ENCODE measurements at places on chromosomes 2 and 18. TPM values are rescaled to one million over a fixed set of nuclear protein-coding genes. Genes with fewer than 3 reads are reported as not detected.
A peak's percentile ranks its signal among the peaks of the same experiment; 100 is the strongest.

- no peaks in the 10 kb centered on the region for H3K4me1 ChIP-seq
- DNase-seq = no peak
- H3K27me3 ChIP-seq = peaks cover 2% of the 10 kb centered on the region
- H3K27ac ChIP-seq = no peak overlapping the region
Measured at GRCh38 chr2:224145751-224146355, 106.8 kb upstream of the SERPINE2 start.

TMEM17 gene
- not detected for total RNA-seq

LYPD6 gene
- not detected for total RNA-seq

DNA sequence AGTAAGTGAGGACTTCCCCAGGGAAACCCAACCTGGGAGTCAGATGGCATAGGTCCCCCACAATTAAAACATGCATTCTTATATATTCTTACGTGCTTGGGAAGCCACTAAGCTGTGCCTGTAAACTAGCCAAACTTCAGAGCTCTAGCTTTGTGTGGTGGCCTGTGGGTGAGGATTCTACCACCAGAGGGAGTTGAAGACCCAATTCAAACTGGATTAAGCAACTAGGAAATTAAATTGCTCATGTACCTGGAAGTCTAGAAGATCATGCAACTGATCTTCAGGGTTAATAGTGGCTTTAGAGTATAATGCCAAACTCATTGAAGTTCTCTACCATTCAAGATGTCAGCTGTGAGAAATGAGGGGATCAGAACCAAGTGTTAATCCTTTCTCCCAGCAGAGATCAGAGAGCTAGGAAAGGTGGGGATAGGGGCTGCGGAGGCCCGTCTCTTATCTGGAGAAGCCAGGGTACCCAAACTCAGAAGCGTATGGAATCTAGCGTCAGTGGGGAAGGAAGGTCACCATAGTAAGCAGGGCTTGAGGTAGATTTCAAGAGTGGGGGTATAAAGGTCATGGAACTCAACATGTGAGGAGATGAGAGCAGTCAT is 53.2 kb upstream of the CCDC85A start:
- no peaks in the 10 kb centered on the region for H3K36me3 ChIP-seq
- no peak for DNase-seq
- no peaks in the 10 kb centered on the region for H3K4me1 ChIP-seq
- H3K4me3 ChIP-seq = no peak overlapping the region
- H3K27me3 ChIP-seq = no peaks in the 10 kb centered on the region
- H3K27ac ChIP-seq = no peak overlapping the region

DNA sequence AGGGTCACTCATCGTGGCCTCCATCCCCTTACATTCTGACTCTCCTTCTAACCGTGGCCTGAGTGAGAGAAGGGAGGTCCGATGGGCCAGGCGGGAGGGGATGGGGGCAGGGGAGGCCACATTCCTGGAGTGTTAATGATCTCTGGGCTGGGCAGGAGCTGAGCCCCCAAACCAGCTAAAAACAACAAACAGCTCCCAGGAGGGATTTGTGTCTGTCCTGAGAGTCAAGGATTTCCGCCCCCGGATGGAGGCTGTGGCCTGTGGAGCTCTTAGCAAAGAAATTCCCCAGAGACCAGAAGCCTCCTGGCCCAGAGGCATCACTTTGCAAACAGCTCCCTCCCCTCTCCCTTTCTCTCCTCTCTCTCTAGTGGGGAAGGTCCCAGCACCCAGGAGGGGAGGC is 23.5 kb downstream of the EMX1 start:
- H3K27me3 ChIP-seq = no peaks in the 10 kb centered on the region
- H3K27ac ChIP-seq = no peak overlapping the region
- no peaks in the 10 kb centered on the region for H3K4me1 ChIP-seq

DNA sequence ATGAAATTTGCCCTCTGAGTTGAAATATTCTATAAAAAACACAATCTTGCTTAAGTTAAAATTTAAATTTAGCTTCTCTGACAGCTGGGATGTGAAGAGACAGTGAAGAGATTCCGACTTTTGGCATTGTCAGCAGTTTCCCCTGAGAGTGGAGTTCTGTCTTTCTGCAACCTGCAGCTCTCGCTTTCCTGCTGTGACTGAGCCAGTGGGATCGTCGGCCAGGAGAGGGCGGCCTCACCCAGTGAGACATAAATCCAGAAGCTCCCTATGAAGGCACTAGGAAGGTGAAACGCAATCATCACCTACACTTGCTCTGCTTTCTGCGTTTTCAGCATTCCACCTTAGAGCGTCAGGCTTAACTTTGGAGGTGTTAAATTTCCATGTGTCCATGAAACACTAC is 75.4 kb upstream of the HNMT start:
- H3K36me3 ChIP-seq = no peaks in the 10 kb centered on the region
- H3K27me3 ChIP-seq = no peaks in the 10 kb centered on the region
- no peaks in the 10 kb centered on the region for H3K4me1 ChIP-seq
- no peak overlapping the region for H3K4me3 ChIP-seq

DNA sequence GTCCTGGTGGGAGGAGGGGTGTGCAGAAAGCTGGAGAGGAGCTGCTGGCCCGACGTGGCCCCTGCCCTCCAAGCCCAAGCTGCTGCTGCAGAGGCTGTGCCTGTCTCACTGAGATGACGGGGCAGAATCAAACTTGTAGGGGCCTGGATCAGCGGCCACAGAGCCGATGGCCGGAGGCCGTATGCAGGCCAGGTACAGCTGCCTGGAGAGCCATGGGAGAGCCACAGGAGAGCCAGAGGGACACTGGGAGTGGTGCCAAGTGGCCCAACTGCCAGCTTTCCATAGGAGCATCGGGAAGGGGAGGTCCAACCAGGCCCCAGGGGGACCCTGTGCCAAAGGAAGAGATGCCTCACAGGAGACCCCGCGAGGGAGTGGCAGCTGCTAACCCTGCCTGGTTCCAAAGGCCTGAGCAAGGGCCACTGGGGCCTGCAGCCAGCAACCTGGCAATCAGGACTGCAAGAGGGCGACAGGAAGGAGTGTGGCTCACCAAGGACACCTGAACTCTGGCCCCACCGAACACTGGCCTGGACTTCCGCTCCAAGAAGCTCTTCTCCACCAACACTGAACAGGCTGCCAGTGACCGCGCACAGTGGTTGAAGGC is 70.7 kb downstream of the HDAC4 start:
- H3K27me3 ChIP-seq = no peaks in the 10 kb centered on the region
- H3K36me3 ChIP-seq = no peaks in the 10 kb centered on the region
- DNase-seq = no peak
- no peak overlapping the region for H3K27ac ChIP-seq

- H3K36me3 ChIP-seq = no peaks in the 10 kb centered on the region
- H3K27ac ChIP-seq = no peak overlapping the region
- H3K4me3 ChIP-seq = no peak overlapping the region
- H3K27me3 ChIP-seq = no peaks in the 10 kb centered on the region
Measured at GRCh38 chr18:14933964-14934363, 186.0 kb downstream of the ANKRD30B start.

- no peaks in the 10 kb centered on the region for H3K27me3 ChIP-seq
- H3K4me3 ChIP-seq = no peak overlapping the region
- DNase-seq = peak; percentile 17
- H3K4me1 ChIP-seq = no peaks in the 10 kb centered on the region
- no peaks in the 10 kb centered on the region for H3K36me3 ChIP-seq
- H3K27ac ChIP-seq = no peak overlapping the region
Measured at GRCh38 chr2:147293991-147294824, 550.6 kb upstream of the ACVR2A start.

GRCh38 chr2:151206446-151206968 is 55.2 kb downstream of the RBM43 start:
- no peak overlapping the region for H3K27ac ChIP-seq
- DNase-seq = no peak
- H3K27me3 ChIP-seq = peaks cover 4% of the 10 kb centered on the region
- no peaks in the 10 kb centered on the region for H3K36me3 ChIP-seq
- no peaks in the 10 kb centered on the region for H3K4me1 ChIP-seq
- H3K4me3 ChIP-seq = no peak overlapping the region

DNA sequence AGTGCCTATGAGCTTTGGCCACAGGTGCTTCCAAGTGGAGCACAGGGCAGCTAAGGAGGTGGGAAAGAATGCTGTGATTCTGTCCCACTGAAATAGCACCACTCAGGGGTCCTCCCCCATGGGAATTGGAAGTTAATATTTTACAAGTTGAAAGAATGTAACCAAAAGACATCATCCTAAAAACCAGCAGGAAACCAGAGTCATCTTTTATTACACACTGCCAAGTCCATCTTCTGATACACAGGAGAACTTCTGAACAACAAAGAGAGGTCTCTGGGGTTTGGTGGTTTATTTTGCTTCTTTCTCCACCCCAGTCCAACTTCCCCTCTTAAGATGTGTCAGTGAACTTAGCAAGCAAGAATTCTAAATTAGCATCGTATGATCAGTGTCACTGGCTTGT is 47.7 kb downstream of the COLEC12 start:
- H3K27ac ChIP-seq = no peak overlapping the region
- H3K4me1 ChIP-seq = no peaks in the 10 kb centered on the region
- no peaks in the 10 kb centered on the region for H3K36me3 ChIP-seq
- no peaks in the 10 kb centered on the region for H3K27me3 ChIP-seq
- no peak overlapping the region for H3K4me3 ChIP-seq

DCDC2C gene
- total RNA-seq = not detected

FKBP1B gene
- total RNA-seq = 3.3 TPM

DNA sequence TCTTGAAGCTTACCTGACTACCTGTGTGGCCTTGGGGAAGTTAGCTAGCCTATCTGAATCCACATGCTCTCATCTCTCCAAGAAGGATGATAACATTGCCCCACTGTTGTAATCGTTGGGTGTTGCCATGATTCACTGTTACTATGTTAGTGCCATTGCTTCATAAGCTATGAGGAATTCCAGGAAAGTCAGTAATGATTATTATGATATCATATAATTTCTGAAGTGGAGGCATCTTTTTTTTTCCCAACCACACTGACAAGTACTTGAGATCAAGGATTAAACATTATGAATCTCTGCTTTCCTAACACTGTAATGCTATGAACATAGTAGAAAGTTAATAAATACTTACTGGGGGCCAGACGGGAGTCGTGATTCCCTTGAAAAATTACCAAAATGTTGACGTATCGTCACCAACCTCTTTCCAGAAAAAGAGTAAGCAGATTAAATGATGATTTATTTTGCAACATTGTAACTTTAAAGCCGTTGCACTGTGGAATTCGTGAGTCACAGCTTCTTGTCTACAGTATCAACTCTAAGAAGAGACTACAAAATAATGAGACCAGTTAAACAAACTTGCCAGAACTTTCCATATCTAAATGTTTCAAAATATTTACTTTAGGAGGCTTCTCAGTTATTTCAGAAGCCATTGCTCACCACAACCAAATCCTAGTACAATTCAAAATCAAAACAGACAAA is 459.9 kb downstream of the PIK3C3 start:
- no peak for DNase-seq
- no peaks in the 10 kb centered on the region for H3K36me3 ChIP-seq
- H3K4me1 ChIP-seq = no peaks in the 10 kb centered on the region
- H3K27me3 ChIP-seq = no peaks in the 10 kb centered on the region

STEAP3 gene
- total RNA-seq = 2.5 TPM

ASIC4 gene
- 0.12 TPM for total RNA-seq

ASTL gene
- total RNA-seq = 5.5 TPM

- no peaks in the 10 kb centered on the region for H3K4me1 ChIP-seq
- no peak overlapping the region for H3K4me3 ChIP-seq
- no peak for DNase-seq
- H3K36me3 ChIP-seq = no peaks in the 10 kb centered on the region
Measured at GRCh38 chr18:61748004-61748403, 144.8 kb downstream of the RNF152 start.

GRCh38 chr2:22902180-22902550 is 482.8 kb upstream of the KLHL29 start:
- H3K4me3 ChIP-seq = no peak overlapping the region
- no peaks in the 10 kb centered on the region for H3K4me1 ChIP-seq
- no peak overlapping the region for H3K27ac ChIP-seq
- no peaks in the 10 kb centered on the region for H3K27me3 ChIP-seq

DNA sequence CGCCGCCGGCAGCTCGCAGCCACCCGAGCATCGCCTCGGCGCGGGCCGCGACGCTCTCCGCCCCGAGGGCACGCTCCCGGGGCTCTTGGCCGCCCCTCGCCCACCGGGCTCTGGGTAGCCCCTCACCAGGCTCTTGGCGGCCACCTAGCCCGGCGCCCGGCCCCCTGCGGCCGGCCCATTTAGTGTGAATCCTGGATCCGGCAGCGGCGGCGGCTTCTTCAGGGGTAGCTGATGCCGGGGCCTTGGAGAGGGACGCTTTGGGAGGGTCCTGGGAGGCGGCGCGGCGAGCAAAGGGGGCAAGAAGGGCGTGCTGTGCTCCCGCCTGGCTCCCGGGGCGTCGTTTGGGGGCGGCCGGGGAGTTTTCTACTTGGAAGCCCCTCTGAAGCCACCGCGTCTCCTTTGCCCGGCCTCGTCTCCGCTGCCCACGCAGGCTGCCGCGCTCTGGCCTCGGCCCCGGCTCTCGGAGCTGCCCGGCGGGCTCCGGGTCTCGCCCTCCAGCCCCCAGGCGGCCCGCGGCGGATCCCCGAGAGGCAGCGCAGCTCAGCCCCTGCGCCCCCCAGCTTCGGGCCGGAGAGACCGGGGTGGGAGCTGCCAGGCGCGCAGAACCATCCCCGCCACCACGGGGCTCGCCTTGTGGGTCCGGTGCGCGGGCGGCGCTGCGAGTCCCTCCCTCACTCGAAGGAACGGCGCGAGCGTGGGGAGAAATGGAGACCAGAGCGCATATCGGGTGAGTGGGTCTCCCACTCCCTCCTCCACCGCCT is 509 bp downstream of the PIEZO2 start:
- H3K4me1 ChIP-seq = no peaks in the 10 kb centered on the region
- no peak for DNase-seq
- H3K27ac ChIP-seq = no peak overlapping the region
- H3K36me3 ChIP-seq = no peaks in the 10 kb centered on the region

GRCh38 chr2:63792530-63792929 is 49.2 kb upstream of the UGP2 start:
- no peak for DNase-seq
- H3K27me3 ChIP-seq = no peaks in the 10 kb centered on the region
- no peak overlapping the region for H3K4me3 ChIP-seq
- H3K36me3 ChIP-seq = no peaks in the 10 kb centered on the region

DNA sequence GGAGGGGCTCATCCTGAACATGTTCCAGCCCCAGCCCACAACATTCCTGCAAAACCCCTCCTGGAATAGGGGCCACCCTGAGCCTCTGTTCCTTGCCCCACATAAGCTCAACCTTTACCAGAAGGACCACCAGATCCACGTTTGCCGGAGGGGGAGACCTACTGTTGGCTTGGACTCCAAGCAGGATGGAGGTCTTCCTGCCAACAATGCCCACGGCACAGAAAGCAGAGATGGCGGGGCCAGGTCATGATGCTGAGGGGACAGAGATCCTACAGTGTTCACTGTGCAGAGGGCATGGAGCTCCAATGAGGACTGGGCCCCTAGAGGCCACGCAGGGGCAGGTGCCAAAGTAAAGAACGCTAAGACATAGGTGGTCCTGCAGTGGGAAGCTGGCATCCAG is 98.5 kb upstream of the RAB6C start:
- H3K27ac ChIP-seq = no peak overlapping the region
- H3K4me1 ChIP-seq = peaks cover 14% of the 10 kb centered on the region
- H3K27me3 ChIP-seq = no peaks in the 10 kb centered on the region
- H3K36me3 ChIP-seq = no peaks in the 10 kb centered on the region

GRCh38 chr2:16039055-16039454 is 98.7 kb downstream of the MYCN start:
- H3K27me3 ChIP-seq = no peaks in the 10 kb centered on the region
- H3K27ac ChIP-seq = no peak overlapping the region
- no peak for DNase-seq
- H3K36me3 ChIP-seq = no peaks in the 10 kb centered on the region

- no peak for DNase-seq
- no peak overlapping the region for H3K27ac ChIP-seq
- H3K4me3 ChIP-seq = no peak overlapping the region
Measured at GRCh38 chr2:38155015-38155414, 79.1 kb upstream of the CYP1B1 start.

GRCh38 chr2:3008561-3008960 is 369.1 kb downstream of the EIPR1 start:
- no peak for DNase-seq
- H3K27ac ChIP-seq = no peak overlapping the region
- no peaks in the 10 kb centered on the region for H3K4me1 ChIP-seq
- H3K36me3 ChIP-seq = no peaks in the 10 kb centered on the region
- H3K4me3 ChIP-seq = no peak overlapping the region
